Stimulated activated CD4-positive, alpha-beta T cell treated with anti-CD3 and anti-CD28 coated beads, Interleukin-15, amount 100 ng/mL, for 1 hour (primary cell): ENCODE measurements at places on chromosomes 7 and 10.

DNA sequence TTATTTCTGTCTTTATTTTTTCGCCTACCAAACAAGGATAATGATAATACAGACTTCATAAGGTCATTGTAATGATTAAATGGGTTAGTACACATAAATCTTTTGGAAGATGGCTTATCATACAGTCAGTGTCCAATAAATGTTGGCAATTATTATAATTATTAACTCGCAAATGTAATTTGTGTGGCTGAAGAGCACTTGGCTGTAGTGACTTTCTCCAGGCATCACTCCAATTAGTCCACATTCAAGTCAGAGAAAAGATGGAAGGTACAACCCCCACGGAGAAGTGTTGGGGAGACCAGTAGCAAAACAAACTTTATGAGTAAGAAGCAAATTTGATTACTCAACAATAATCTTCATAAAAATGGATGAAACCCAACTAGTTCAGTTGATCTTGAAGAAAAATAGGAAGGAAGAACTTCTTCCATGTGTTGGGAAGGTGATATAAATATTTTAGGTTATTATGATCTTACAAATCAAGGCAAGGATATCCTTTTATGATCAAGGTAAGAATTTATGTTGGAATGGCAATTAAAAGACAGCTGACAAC lies 5.1 kb downstream of the AOAH start:
- no peak for DNase-seq

DNA sequence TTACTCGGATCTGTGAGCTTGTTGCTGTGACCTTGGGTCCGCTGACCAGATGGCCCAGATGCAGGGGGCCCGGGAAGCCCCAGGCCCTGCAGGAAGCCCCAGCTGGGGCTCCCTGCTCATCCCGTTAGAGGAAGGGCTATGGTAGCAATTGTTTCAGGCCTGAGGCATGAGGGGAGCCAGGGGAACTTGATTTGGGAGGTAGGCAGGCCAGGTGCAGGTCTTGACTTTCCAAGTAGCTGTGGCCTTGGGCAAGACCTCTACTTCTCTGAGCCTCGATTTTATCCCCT lies 55.0 kb upstream of the CXCL12 start:
- no peak for DNase-seq

DNA sequence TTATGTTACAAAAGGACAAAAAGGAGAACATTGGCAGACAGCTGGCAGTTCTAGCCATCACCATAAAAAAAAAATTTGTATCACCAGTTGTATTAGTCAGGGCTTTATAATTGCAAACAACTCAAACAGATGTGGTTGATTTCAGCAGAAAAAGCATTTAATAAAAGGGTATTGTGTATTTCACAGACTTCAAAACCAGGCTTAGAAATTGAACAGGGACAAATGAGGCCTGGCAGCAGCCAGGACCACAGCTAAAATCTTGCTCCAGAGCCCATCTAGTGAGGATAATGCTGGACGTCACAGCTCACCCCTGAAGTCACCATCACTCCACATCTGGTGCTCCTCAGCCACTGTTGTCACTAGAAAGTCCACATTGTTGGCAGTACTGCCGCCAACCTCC lies 52.9 kb upstream of the CALD1 start:
- DNase-seq: no peak

DNA sequence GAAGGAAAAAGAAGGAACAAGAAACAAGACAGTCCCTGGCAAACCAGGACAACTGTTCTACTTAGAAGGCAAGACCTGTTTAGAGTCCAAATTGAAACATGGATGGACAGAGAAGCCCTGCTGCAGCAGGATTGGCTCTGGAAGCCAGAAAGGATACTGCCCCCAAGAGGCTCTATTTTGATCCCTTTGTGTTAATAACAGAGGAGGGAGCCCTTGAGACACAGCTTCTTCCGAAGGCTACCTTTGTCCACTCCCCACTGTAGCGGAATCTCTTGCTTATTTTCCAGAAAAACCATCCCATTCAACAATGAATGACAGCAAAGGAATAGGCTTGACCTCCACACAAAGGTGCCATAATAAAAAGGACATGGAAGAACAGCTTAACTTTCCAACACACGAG lies 120.3 kb upstream of the FOXK1 start:
- no peak for DNase-seq

DNA sequence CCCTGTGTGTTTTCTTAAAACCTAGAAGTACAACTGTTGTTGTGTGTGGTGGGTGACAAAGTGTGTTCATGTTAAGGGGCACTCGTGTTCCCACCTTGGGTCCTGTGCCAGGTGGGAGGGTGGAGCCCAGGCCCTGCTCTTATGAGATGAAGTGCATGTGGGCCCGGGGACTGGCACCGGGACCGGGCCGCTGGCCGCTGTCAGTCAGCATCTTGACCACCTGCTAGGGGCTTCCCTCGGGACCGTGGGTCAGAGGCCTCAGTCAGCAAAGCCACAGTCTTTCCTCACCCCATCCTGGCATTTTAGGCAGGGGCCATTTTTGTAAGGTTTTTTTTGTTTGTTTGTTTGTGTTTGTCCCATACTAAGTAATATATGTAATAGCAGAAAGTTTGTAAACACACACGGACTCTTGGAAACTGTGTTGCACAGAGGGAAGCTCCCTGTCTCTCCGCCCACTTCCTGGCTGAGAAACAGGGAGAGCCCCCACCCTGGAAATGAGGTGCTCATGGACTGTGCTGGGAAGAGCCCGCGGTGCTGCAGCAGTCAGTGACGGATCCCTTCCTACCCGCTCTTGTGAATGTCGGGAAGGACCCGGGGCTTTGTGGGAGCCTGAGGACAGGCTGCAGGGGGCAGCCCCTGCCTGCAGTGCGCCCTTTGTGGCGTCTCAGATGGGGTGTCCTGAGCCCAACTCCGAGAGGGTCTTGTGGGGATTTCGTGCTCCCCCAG lies 13.4 kb downstream of the AGAP3 start:
- no peak for DNase-seq

- DNase-seq: no peak
Measured at GRCh38 chr7:8387551-8388256, 45.7 kb upstream of the NXPH1 start.

DNA sequence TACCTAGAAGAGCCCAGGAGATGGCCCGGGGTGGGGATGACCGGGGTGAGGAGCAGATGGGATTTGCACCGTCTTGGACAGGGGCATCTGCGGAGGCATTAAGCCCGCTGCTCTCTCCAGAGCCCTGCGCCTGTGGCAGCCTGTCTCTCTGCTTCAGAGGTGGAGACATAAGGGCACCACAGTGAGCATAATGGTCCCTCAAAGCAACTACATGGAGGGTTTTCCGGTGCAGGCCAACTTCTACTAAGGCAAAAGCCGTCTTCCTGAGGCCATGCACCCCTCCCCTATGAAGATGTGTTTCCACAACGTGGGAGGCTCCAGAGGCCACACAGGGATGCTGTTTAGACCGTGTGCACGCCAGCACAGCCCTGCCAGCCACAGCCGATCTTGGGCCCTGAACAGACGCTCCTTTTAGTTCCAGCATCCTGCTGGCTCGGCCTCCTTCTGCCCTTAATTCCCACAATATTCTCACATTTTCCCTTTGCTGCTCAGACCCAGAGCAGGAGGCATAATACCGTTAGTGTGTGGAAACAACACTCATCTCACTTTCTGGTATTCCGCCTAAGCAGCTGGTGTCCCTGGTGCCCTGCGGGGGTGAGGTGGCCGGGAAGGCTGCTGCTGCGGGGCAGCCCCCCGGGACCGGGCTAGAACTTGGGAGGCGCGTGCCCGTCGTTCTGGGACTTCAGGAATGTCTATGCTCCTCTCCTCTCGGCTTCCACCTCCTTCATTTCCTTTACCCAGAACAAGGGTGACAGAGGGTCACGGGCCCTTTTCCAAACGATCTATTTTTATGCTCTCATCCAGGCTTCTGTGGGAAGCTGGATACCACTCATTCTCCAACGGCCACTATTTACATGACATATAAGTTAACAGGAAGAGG lies 266.9 kb downstream of the TNS3 start:
- DNase-seq: no peak

- DNase-seq: no peak
Measured at GRCh38 chr7:76280408-76280807, 22.1 kb upstream of the HSPB1 start.

DNA sequence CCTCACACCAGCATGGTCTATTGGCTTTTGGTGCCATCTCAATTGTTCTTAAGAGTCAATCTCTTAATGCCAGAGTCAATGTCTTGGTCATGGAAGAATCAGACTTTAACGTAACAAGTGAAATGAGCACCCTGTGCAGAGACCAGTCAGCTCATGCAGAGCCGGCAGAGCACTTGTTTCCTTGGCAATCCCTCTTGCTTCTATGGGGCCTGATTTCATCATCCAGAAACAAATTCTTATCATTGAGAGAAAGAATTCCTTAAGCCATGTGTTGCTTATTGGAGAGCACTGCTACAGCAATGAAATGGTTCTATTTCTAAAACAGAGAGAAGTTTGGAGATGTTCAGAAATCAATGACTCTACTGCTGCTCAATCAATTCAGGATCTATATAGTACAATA lies 212.8 kb downstream of the IPMK start:
- DNase-seq: no peak

DNA sequence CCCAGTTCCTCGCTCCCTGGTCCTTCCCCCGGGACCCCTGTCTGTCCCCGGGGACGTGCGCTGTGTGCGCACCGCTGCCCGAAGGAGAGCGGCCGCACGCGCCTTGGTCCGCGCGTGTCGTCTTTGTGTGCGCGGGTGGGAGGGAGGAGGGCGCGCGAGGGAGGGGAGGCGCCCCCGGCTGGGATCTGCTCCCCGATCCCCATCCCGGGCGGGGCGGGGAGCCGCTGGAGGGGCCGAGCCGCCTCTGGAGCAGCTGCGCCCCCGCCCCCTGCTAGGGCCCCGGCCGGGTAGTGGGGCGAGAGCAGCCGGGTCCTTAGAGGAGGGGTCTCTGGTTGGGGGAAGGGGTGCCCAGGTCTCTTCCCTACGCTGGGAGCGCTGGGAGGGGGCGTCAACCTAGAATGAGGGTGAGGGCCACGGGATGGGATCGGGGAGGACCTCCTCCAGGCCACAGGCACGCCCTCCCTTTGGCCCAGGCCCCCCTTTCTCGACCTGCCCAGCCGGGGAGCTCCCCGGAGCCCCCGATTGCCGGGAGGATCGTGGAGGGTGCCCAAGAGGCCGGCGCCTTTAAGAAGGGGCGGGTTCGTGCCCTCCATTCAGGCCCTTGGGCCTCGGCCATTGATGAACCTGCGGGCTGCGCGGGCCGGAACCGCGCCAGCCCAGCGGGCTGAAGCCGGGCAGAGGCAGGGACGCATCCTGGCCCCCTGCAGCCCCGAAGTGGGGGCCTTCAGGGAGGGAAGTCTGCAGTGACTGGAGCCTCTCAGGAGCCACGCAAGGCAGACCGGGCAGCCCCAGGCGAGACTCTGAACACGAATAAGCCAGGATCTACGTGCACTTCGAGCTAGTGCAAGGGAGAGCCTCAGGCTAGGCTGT lies 678 bp downstream of the SH2B2 start:
- DNase-seq: no peak

DNA sequence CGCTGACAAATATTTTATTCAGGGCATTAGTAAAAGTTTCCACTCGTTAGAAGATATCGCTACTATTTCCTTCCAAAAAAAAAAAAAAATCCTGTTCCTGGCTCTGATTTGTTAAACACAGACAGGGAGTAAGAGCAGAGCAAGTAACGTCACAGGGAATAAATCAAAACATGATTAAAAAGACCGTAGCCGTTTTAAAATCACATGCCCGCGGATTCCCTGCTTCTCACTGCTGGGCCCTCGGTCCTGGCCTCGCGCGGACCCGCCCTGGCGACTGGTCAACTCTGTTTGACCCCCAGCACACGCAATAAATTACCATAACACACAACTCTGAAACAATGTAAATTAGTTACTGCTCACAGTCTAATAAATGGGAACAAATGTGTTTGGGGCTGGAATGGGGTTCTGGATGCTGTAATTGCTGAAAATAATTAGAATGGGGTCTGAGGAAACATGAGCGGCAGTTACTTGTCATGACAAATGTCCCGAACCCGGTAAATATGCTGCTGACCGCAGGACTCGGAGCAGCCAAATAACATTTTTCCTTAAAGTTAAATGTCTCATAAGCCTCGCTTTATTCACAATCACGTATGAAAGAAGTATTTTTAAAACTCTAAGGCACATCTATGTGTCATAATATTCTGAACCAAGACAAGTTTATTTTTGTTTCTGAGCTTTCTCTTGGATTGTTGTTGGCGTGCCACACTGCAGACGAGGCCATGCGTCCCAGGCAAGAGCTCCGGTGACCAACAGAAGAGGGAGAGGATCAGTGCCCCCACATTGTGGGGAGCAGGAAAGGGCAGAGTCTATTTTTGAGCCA lies 17.9 kb downstream of the EBF3 start:
- DNase-seq: no peak

DNA sequence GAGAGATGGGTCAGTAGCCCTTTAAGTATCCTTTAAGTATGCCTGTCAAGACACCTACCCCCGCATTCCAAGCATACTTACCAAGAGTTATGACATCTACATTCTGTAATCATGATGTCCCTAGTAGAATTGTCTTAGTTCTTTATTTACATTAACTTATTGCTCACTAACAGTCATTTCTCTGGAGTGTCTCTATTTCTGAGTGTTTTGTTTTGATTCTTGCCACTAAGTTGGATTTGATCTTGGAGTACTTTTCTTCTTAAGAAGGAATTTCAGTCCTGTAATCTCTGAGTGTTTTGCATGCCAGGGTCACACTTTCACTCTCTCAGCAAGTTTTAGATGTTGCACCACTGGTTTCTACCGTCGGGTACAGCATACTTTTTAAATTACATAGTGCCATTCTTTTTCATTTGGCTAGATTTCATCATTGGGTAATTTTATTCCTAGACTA lies 1053.9 kb downstream of the KCNMA1 start:
- no peak for DNase-seq

GRCh38 chr10:117454502-117454901 lies 79.3 kb upstream of the PDZD8 start:
- no peak for DNase-seq

- DNase-seq: no peak
Measured at GRCh38 chr10:31908157-31908556, 20.5 kb downstream of the ARHGAP12 start.

DNA sequence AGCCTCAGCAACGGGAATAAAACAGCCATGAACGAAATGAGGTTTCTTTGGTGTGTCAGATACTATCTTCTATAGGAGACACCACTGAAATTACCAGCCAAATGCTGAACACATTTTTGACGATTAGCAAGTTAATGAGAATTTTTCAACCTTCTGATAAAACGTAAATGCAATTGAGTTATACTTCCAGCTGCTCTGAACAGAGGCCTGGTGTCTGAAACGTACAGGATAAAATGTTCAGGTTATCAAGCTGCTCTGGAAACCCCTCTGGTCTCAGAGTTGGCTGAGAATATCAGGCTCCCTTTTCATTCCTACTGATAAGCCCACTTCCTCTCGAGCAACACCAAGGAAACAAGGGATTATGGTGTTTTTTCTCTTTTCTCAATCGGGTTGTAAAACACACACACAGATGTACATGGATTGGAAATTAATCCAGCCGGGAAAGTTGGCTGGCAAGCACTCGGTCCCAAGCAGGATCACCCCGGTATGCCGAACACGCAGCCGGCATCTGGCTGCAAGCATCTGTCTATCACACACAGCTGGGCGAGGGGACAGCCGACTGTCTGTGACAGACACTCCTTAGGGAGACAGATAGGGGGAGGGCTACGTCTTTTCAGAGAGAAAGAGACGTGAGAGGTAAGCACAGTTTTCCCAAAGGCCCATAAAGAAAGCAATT lies 171.8 kb downstream of the PRKAG2 start:
- DNase-seq: no peak
